Retina (tissue), 1 donor: ENCODE measurements at places on chromosomes 12 and 14.

DNA sequence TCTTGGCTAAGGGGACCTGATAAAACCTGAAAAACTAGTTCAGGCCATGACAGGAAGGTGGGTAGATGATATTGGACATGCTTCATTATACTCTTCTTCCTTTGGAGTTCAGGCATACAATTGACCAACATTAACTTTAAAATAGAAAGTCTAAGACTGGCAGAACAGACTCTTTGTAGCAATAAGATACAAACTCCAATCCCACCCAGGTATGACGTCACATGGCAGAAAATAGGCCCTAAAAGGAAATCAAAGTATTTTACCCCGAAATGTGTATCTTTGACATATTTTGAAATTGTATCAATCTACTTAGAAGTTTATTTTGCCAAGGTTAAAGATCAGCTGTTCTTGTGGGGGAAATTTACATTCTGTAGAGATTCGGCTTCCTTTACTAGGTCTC is 198.1 kb upstream of the LRIG3 start:
- DNase-seq: no peak

- DNase-seq: no peak
Measured at GRCh38 chr12:78191611-78192010, 360.9 kb downstream of the NAV3 start.

DNA sequence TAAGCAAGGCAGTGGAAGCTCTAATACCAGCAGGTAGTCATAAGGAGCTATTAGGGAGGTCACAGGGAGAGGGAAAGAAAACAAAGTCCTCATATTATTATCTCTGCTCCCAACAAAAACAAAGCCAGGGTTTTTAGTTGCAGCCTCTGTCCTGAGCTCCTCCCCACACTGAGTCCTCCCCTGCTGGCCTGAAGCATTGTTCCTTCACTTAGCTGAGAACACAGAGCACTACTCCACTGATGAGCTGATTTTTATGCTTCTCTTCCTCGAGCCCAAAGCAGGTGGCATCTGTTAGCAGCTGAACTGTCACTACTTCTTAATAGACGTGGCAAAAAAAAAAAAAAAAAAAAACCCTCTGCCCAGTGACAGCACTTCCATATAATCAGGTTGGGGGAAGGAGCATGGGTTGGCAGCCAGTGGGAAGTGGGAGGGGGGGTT is 10.5 kb upstream of the STAC3 start:
- peak; percentile 56 for DNase-seq

- DNase-seq: no peak
Measured at GRCh38 chr12:101866615-101867373, 10.6 kb upstream of the DRAM1 start.

GRCh38 chr14:36656687-36657398 is 4.8 kb upstream of the PAX9 start:
- DNase-seq: no peak

GRCh38 chr14:52248057-52248456 is 19.4 kb upstream of the PTGDR start:
- no peak for DNase-seq

DNA sequence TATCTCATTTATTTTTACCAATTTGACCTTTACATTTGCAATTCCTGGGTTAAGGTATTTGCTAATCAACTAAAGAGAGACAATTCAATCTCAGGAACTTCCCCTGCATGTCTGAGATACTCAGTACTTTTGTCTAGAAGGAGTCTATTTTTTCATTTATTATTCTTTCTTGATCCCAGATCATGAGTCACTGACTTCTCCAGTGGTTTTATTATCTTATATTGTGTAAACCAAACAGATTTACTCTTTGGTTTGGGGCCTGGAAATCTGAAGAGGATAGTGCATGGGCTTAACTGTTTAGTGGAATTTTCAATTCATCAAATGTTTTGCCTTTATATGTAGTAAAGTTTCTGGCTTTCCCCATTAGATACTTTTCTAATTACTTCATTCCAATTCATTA is 185.4 kb downstream of the ALG10B start:
- no peak for DNase-seq

DNA sequence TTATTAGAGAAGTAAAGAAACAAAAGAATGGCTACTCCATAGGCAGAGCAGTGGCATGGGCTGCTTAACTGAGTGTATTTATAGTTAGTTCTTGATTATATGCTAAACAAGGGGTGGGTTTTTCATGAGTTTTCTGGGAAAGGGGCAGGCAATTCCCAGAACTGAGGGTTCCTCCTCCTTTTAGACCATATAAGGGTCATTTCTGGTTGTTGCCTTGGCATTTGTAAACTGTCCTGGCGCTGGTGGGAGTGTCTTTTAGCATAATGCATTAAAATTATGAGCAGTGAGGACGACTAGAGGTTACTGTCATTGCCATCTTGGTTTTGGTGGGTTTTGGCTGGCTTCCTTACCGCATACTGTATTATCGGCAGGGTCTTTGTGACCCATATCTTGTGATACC is 40.1 kb downstream of the CCDC60 start:
- no peak for DNase-seq

DNA sequence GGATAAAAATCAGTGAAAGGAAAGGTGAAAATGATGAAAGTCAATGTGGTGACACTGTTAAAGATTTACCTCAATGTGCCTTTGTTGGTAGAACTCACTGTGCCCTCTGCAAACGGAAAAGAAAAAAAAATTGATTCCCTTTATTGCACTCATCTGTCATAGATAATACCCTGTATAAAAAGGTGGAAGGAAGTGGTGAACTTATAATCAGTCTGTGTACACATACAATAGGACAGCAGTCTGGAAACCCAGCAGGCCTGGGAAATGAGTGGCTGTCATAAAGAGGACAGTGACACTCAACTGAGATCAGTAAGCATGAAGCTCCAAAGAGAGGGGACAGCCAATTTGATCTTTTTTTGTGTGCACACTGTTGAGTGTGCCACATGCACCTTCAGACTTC is 364.7 kb downstream of the NOVA1 start:
- DNase-seq: no peak

GRCh38 chr12:121539908-121540307 is 40.9 kb downstream of the KDM2B start:
- DNase-seq: no peak

- DNase-seq: no peak
Measured at GRCh38 chr14:33464254-33464962, 486.5 kb downstream of the EGLN3 start.

DNA sequence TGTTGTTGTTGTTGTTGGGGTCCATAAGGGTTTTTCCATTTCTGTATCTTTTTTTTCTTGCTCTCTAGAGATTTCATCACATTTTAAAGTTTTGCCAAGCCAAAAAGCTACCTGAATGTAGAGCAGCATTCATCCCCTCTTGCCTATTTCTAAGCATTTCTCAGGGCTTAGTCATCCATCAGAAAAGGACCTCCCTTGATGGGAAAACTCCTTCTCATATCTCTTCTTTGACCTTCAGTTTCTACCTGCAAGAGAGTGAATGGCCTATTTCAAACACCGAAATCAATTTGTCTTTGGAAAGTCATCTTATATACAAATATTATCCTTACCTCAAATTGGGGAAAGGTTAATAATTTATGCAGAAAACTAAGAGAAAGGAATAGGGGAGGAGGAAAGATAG is 4.5 kb downstream of the MYBPC1 start:
- DNase-seq: no peak

GRCh38 chr12:104825408-104825807 is 132.7 kb downstream of the SLC41A2 start:
- no peak for DNase-seq

- DNase-seq: peak; percentile 56
Measured at GRCh38 chr14:99195602-99196309, 76.2 kb downstream of the BCL11B start.

GRCh38 chr14:28661171-28661772 is 105.3 kb upstream of the FOXG1 start:
- no peak for DNase-seq

DNA sequence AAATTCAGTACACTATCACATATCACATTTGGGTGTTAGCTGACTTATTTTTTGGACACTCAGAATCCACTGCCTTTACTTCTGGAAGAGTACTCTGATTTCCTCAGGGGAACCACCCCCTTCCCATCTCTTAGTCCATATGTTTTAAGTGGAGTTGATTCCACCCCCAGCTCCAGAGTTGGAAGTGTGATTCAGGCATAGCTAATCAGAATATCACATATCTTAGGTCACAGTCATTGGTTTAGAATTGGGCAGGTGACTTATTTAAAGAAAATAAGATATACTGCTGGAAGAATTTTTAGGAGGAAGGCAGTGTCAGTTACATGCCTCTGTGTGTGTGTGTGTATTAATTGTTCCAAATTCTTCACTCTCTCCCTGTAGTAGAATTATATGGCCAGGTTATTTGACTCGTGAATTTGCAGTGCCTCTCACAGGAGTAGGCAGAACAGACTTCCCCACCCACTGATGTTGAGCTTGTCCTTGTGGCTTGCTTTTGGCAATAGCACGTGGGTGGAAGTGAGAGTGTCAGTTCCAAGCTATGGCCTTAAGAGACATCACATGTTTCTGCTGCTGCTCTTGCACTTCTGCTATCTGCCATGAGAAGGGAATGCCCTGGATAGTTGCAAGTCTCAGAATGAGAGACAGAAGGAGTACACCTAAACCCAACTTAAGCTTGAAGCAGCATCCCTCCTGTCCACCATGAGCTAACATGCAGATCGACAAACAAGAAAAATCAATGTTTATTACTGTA is 6.4 kb upstream of the GAS2L3 start:
- peak; percentile 16 for DNase-seq

DNA sequence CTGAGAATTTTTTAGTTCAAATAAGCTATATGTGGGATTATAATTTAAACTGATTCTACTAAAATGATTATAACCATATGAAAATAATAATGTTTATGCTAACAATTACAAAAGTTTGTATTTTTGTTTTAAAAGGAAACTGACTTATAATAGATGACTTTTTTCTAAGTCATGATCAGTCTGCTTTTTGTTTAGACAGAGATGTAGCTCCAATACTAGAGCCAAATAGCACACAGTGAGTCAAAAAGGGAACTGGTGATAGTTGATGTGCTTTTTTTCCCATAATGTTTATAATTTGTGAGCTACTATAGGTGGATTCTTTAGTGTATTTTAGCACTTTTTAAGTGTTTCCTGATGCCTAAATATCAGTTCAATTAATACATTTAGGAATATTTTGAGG is 28.3 kb downstream of the TMPO start:
- no peak for DNase-seq
